ENCODE measurements at places on chromosomes 13 and 19.

GRCh38 chr13:98909016-98909415 lies 68.8 kb downstream of the DOCK9 start:
- no peak for DNase-seq

DNA sequence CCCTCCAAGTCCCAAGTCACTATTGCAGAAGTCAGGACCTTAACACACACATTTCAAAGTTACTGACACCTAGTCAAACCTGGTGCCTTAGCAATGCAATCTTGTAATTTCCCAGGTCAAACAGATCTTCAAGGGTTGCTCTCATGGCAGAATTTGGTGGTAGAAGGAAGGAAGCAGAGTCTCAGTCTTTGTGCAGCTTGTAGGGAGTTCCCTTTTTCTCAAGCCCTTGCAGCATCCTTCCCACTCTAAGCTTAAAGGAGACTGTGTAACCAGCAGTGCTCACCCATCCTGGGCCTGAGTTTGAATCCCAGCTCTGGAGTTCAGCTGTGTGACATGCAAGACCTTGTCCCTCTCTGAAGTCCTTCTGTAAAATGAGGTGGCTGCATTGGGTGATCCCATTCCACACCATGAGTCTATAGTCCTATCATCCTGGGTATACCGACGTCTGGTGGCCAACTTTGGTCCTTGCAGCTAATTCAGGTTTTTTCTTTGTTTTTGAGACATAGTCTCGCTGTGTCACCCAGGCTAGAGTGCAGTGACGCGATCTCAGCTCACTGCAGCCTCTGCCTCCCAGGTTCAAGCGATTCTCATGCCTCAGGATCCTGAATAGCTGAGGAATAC lies 9.8 kb downstream of the SIGLEC10 start:
- DNase-seq = no peak

DNA sequence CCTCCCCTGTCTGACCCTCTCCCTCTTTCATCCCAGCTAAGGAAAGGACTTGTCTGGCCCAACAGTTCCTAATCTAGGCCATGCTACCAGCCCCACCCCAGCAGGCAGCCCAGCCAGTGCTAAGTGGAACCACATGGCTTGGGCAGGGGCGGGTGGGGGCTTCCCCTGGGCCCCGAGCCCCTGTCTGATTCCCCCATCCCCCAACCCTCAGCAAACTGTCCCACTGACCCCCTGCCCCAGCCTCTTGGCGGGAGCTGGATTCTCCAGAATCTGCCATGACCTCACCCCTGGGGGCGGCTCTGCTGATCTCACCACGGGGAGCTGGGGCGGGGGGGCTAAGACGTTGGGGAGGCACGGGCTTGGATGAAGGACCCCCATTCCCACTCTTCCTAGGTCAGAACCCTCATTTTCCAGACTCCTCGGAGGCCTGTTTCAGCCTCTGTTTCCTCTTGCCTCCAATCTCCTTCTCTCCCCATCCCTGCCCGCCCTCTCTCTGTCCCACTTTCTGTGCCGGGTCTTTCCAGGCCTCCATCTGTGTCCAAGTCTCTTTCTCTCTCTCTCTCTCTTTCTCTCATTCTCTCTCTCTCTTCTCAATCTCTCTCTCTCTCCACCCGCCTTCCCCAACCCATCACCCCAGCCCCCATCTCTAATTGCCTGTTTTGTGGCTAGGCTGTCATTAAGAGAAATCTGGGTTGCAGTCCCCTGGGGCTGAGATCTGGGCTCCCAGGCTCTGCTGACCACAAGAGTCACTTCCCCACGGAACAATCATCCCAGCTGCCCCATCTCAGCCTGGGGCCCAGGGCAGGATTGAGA lies 2.7 kb downstream of the COL5A3 start:
- DNase-seq = no peak

- DNase-seq = no peak
Observed at GRCh38 chr13:51318015-51318414, 21.5 kb upstream of the SERPINE3 start.

DNA sequence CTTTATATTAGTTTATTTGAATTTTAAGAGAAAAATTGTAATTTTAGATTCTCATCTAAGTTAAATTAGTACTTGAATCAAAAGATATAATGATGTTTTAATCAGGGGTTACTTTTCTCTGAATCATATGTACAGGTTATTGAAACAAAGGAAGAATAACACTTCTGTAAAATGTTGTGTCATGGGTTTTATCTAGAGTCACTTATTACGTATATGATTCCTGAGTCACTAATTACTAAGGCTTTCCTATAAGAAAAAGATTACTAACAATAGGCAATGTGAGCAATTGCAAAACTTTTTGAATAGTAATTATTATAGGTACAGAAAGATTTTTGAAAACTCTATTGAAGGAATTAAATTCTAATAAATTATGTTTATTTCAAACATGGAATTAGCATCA lies 99.2 kb upstream of the KLF5 start:
- no peak for DNase-seq

DNA sequence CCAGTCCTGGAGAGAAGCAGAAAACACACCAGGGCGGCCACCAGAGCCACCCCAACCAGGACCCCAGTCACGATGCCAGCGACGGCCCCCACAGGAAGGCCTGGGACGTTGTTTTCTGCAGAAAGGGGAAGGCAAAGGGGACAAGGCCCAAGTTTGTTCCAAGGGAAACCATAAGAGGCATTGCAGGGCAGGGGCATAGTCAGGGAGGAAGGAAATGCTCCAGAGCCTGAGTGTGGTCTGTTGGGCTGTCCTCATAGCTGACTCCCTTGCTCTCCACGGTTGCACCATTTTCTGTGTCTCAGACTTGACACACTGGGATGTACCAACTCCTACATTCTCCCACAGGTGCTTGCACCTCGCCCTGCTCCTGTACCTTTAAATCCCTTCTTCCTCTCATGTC lies 5.2 kb downstream of the CEACAM4 start:
- no peak for DNase-seq

DNA sequence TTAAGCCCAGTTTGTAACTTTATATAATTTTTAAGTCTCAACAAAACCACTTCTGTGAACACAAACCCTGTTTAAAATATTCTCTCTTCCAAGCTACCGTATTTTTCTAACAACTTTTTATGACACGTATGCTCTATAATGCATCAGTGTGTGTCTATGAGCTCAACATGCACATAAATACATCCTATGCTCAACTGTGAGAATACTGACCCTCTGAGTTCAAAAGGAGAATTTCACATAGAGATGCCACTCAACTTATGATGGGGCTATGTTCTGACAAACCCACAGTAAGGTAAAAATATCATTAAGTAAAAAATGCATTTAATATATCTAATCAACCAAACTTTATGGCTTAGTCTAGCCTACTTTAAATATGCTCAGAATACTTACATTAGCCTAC lies 1139.7 kb upstream of the SPRY2 start:
- DNase-seq = no peak

DNA sequence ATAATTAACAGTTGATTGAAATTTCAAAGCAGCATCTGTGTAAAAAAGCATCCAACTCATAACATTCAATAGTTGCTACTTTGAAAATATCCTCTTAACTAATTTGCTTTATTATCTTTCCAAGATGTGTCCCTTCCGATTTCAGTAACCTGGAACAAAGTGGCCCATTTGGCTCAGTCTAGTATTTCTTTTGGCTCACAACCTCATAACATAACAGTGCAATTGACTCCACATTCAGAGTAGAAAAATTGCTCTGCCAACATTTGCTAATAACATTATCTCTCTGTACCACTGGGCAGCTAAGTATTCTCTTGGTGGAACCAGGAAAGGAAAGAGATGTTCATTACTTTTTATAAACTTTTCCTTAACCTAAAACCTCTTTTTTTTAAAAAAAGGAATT lies 571.1 kb upstream of the ARGLU1 start:
- DNase-seq = no peak

All from progenitor cell of endocrine pancreas (in vitro differentiated cells).